ENCODE measurements at places on chromosomes 5 and 9.
A peak's percentile ranks its signal among the peaks of the same experiment; 100 is the strongest.

DNA sequence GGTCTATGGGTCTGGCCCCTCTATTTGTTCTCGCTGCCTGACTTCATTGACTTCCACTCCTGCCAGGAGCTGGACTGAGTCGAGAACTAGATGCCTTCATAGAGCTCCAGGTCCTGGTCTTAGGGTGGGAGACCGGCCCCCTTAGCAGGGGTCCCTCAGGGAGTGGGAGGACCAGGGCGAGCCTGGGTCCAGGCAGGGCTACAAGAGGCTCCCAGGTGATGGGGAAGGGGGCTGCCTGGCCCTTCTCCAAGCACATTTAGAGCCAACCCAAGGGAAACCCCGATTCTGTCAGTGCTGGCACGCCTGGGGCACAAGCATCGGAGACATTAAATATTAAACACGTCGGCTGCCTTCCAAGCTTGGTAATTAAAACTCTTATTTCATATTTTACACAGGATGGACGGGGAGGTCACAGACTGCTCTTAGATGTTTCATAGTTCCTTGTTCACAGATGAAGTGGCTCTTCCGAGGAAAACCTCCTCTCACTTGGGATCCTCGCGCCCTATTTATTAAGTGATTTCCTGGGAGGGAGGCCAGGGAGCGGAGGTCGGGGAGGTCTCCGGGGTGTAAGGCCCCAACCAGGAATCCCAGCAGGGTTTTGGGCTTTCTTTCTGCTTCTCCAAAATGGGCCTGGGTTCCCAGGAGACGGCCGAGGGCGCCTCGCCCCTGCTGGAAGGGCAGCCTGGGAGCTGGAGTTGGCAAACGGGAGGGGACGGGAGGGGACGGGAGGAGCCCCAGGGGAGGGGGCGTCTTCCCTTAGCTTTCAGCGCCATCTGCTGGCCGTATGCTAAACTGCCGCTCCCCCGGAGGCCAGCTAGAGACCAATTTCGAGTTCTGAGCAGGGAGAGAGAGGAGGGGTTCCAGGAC is 23.4 kb upstream of the ZBTB43 start:
- no peaks in the 10 kb centered on the region for H3K4me1 ChIP-seq
- H3K36me3 ChIP-seq = no peaks in the 10 kb centered on the region
- H3K27me3 ChIP-seq = peaks cover 12% of the 10 kb centered on the region
- no peak overlapping the region for H3K27ac ChIP-seq
- peak; percentile 93 for DNase-seq

DNA sequence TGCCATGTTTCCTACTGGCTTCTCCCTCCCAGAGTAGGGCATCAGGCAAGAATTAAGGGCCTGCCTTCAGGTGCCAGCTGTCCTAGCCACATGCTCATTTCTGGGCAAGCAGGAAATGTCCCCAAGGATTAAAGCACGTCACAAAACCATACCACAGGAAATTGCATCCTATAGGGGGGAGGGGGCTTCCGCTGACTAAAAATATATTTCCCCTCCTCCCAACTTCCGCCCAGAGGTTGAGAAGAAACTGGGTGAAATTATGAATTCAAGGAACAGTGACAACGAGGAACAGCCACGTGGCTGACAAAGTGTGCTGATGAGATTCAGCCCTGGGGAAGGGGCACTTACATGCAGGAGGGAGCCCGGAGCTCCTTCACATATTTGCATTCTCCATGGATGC is 4.1 kb downstream of the HBEGF start:
- H3K36me3 ChIP-seq = no peaks in the 10 kb centered on the region
- H3K27ac ChIP-seq = no peak overlapping the region
- DNase-seq = no peak
- no peaks in the 10 kb centered on the region for H3K27me3 ChIP-seq

DNA sequence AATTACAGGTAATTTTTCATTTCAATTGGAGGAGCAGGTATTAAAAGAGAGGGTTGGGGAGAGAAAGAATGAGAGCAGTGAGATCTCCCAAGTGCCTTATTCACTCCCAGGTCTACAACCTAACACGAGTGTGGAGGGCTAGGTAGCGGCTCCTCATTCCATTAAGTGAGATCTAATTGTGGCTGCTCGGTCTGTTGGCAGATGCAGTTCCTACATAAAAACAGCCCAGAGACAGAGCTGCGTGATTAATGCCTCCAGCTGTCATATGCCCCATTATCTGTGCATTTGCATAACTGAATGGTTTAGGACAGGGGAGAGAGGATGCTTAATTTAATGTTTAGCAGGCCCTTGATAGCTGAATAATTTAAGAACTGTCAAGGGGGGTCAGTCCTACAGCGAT is 100.5 kb downstream of the PSAT1 start:
- H3K36me3 ChIP-seq = no peaks in the 10 kb centered on the region
- H3K4me1 ChIP-seq = peaks cover 15% of the 10 kb centered on the region
- no peak overlapping the region for H3K27ac ChIP-seq

DNA sequence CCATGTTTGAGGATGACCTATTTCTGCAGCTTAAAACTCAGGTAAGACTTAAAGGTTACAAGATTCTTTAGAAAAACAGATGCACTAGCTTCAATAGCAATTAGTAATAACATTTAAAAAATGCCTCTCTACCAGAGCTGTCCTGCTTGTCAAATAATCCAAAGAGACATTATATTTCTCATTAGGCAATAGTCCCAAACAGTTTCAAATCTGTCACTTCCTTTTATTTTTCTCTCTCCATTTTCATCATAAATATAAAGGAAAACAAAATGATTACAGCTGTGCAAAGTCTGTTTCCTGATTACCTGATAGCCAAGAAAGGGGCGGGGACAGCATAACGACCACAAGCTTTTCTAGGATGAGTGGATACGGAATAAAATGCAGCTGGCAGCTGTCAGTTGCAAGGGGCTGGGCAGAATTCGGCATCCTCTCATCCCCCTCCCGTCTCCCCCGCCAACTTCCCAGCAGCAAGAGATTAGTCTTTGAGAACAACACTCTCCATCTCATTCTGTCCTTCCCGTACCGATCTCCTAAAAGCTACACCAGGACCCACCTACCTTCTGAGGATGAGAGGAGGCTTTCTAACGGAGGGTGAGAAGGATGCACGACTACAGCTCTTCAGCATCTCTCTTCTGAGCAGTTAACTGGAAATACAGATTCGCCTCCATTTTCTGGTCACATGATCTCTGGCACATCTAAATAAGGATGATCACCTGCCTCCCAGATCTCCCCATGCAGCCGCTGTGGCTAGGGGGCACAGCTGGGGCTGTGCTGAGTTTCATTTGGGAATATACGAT is 72.5 kb upstream of the PCA3 start:
- no peaks in the 10 kb centered on the region for H3K4me1 ChIP-seq
- H3K36me3 ChIP-seq = no peaks in the 10 kb centered on the region
- no peaks in the 10 kb centered on the region for H3K27me3 ChIP-seq
- DNase-seq = no peak

DNA sequence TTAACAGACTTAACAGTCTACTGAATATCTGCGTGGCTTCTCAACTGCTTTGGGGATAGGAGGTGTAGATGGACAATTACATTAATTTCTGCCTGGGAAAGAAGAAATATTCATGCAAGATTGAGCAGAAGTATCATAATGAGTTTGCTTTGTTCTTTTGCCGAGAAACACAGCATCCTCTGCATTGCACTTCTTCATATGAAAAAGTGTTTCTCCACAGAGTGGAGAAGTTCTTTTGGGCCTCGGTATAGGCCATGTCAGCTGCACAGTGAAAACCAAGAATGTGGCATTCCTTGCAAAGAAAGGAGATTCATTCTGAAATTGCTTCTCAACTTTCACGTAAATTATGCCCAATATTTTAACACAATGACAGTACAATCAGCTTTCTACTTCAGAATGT is 17.6 kb upstream of the SNX2 start:
- no peaks in the 10 kb centered on the region for H3K4me1 ChIP-seq
- no peaks in the 10 kb centered on the region for H3K27me3 ChIP-seq
- H3K36me3 ChIP-seq = no peaks in the 10 kb centered on the region
- DNase-seq = no peak
- no peak overlapping the region for H3K4me3 ChIP-seq

DNA sequence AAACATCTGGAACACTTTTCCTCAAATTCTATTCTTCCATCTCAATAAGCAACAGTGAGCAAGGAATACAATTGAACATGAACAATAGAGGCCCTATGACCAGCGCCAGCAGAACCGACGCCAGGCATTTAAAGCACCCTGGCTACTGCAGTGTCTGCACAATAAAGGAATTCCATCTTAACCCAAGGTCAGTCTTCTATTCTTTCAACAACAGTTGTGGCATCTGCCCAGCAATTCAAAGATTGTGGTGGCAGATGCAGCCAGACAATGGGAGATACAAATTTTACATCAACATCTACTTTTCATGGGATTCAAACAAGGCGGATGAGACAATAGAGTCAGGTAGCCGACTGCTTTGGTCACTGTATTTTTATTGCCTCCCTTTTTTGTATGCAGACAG is 65.9 kb downstream of the ELL2 start:
- peaks cover 97% of the 10 kb centered on the region for H3K36me3 ChIP-seq
- DNase-seq = no peak
- H3K27me3 ChIP-seq = no peaks in the 10 kb centered on the region
- no peak overlapping the region for H3K27ac ChIP-seq
- H3K4me3 ChIP-seq = no peak overlapping the region

GRCh38 chr5:143741421-143741820 is 70.5 kb upstream of the HMHB1 start:
- DNase-seq = no peak
- H3K36me3 ChIP-seq = no peaks in the 10 kb centered on the region
- H3K27ac ChIP-seq = no peak overlapping the region
- no peak overlapping the region for H3K4me3 ChIP-seq
- no peaks in the 10 kb centered on the region for H3K27me3 ChIP-seq
- H3K4me1 ChIP-seq = no peaks in the 10 kb centered on the region

Data from SK-N-SH (cell line).